Left cardiac atrium (tissue), 4 donors: ENCODE measurements at places on chromosomes 1 and 21. TPM values are rescaled to one million over a fixed set of nuclear protein-coding genes. Genes with fewer than 3 reads are reported as not detected.

DNA sequence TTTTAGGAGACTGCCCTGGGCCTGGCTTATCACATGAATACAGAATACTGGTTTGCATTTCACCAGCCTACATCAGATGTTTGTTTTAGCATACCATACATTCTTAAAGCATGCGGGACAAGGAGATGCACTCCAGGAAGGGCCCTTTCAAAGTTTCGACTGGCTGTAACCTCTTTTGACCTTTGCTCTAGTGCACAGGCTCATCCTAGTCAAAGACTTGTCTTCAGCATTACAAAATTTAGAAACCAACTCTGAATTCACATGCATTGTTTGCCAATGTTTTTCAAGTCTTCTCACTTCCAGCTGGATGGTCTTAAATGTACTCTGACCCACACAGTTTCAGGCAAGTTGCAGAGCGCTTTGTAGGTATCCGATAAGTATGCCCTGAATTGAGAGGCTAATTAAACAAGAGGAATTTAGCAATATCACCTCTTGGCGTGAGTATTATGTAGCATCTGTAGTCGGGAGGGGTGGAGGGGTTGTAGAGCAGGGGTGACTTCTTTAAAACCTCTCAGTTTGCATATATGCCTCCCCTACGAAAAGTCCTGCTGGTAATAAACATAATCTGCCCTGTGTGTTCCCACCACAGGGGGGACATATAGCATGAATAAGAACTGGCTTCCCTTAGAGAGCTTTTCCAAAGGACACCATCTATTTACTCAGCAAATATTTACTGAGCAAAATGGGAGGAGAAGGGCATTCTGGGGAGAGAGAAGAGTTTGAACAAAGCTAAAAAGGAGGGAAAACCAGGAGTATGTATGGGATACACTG lies 24.4 kb upstream of the AHCYL1 start:
- no peak for DNase-seq

The VHLL gene
- not detected for total RNA-seq

The DPT gene
- 111 TPM for total RNA-seq

GRCh38 chr1:177309880-177310279 lies 139.1 kb downstream of the BRINP2 start:
- no peak for DNase-seq

The ST6GALNAC3 gene
- 4.6 TPM for total RNA-seq

DNA sequence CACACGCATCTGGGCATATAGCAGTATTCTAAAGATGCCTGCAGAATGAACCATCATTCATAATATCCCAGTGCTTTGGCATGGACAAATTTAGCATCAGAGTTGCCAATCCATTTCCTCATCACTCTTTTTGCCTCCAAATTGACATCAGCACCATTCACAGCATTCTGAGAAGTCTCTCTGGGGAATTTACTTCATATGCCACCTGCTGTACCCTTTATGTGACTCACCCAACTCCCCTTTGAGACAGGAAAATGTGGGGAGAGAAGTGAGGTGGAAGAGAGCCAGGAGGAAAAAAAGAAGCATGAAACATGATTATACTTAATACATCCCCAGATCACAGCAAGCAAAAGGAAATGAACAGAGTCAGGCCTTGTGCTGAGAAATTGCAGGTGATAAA lies 37.4 kb downstream of the RAB3B start:
- no peak for DNase-seq

DNA sequence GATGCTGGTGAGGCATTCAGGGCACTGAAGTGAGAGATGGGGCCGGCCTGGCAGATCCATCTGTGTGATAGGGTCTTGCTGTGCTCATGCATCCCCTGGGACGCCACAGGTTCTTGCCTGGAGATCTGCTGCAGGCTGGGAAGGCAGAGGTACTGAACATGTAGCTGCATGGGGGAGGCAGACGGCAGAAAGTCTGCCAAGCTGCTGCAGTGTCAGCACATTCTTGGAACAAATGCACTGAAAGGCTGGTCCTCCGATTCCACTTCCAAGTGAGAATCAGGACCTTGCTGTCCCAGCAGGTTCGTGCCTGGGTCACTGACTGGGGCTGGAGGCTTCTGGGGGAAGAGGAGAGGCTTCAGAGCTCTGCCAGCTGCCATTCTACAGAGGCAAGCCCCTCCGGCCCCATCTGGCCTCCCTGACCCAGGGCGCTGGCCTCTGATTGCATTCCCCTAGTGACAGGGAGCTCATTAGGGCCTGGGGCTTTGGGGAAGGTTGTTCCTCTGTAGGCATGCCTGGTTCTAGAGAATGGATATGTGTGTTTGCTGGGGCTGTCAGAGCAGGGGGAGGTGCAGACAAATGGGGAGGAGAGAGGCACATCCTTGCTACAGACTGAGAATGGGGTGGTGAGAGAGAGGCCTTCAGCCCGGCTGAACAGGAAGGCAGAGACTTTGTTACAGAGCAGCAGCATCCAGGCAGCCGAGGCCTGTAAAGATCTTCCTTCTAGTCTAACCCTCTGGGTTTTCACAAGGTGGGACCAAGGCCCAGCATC lies 174.0 kb downstream of the TRABD2B start:
- DNase-seq, result no peak

DNA sequence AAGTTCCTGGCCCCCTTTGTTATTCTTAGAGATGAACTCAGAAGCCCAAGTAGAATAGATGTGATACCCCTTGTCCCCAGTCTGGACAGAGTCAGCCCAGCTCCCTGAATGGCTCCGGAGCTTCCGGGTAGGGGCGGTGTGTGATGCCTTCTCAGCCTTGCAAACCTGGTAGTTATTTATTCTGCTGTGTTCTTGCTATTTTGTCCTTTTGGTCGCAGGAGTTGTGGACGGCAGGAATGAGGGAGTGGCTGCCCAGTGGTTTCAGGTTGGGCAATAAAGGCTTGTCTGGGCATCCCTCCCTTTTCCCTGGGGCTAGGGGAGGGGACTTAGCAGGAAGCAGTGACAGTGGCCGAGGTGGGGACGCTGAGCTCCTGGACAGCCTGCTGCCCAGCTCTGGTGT lies 2.8 kb downstream of the PTPRU start:
- DNase-seq, result no peak

- no peak for DNase-seq
These were observed 34.1 kb upstream of the COL11A1 start for GRCh38 chr1:103142461-103142860.

The FCMR gene
- total RNA-seq, result 4.5 TPM

- DNase-seq, result no peak
These were observed 95.0 kb downstream of the CDC42BPA start for GRCh38 chr1:227223171-227223806.

The ZNF593 gene
- total RNA-seq, result 13.4 TPM

The REN gene
- total RNA-seq, result not detected

- no peak for DNase-seq
These were observed 75.1 kb upstream of the SIPA1L2 start for GRCh38 chr1:232704694-232705680.

GRCh38 chr1:55400508-55400907 lies 185.3 kb upstream of the USP24 start:
- DNase-seq, result no peak

The CHIA gene
- total RNA-seq, result not detected

The ADCY10 gene
- total RNA-seq, result 0.06 TPM

DNA sequence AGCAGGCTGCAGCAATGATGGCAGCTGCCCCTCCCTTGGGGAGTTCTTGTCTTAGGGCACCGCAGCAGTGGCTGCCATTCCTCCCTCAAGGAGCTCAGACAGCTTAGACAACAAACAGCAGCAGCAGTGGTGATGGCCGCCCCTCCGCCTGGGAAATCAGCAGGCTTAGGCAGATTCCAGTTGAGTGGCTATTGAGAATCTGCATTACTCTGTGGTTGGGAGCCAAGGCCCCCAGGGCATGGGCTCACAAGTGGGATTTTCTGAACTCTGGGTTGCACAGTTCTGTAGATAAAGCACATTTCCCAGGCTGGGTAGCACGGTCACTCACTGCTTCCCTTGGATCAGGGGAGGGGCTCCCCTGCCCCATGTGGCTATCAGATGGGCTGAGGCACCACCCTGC lies 1280.7 kb upstream of the TMPRSS15 start:
- DNase-seq, result no peak

DNA sequence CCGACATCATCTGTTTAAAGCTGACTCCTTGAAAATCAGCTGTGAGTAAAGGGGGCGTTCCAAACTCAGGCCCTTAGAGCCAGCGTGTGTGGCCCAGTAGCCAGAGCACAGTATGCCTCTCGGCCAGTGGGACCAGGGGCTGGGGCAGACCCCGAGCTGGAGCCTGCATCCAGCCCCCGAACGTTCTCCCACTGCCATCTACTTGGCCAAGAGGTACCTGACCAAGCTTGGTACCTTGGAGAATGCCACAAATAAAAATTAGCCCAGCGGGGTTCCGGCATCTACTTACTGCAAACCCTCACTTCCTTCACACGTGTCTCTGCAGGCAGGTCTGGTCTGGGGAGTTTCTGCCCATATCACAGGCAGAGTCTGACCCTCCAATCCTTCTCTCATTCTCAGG lies 56.7 kb upstream of the COL6A2 start:
- DNase-seq, result no peak

DNA sequence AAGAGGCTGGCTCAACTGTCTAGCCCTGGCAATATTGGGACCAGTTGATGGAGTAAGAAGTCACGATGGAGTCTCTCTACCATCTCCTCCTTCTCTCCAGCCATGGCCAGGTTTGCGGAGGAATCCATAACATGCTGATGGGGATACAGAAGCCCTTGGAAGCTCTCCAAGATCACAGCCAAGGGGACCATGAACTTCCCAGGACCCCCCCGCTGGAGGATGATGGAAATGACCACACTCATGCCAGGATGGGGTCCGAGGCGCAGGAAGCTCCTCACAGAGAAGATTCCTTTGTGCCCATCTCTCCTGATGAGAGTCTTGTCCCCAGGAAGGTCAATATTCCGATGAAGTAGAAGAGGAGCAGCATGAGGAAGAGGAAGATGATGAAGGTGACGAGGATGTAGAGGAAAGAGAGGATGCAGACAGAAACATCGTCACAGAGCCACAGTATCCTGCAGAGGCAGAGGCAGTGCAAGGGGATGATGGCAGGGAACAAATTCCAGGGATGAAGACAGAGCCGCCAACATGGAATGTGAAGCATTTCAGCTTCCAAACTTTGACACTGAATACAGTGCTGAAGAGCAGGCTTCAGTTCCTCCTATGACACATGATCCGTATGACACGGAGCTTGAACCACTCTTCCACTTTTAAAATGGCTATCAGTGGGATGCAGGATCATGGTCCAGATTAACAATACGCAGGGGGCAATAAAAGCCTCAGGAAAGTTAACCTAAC lies 57.9 kb upstream of the EDN2 start:
- DNase-seq, result no peak

DNA sequence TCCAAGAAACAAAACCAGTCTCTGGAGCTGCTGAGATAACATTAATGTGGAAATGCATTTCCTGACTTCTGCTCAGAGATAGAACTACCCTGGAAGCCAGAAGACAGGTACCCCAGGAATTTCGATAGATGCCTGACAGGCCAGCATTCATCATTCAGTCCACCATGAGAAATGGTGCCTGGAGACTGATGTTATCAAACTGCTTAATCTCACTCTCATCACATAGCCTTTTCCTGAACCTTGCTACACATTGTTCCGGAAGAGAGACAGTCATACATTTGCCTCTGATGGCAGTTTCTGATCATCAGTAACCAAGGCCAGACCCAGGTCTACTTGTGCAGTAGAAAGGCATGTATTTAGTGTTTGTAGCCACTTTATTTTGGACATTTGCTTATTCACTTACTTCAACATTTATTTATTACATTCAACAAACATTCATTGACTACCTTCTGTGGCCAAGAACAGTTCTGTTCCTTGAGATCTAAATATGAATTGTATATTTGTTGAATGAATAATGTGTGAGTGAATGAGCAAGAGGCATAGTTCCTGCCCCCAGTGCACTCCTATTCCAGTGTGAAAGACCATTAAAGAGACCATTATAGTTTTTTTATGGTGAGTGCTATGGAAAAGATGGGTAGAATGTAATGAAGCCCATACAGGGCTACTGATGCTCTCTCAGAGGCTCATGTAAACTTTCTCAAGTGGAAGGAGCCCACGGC lies 485.7 kb downstream of the NUF2 start:
- DNase-seq, result no peak

DNA sequence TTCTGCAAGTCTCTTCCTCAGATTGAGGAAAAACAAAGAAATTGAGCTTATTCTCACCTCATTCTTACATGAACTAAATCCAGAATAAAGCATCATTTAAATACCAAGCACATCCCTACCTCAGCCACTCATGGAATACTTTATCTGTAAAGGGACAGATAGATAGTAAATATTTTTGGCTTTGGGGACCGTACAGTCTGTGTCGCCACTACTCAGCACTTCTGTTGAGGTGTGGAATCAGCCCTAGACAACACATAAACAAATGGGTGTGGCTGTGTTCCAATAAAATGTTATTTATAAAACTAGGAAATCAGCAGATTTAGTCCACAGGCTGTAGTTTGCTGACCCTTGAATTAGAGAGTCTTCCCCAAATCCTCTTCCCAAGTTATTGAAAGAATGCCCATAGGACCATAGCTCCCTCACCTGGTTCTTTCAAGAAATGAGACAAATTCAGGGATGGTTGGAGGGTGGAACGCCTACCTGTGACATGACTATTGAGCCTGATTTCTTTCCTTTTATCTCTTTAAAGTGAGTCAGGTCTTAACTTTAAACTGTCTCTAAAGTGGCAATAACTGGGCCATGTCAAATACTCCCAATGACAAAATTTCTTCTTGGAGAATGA lies 878.5 kb downstream of the USP25 start:
- DNase-seq, result no peak

The PYCR2 gene
- total RNA-seq, result 58.0 TPM

DNA sequence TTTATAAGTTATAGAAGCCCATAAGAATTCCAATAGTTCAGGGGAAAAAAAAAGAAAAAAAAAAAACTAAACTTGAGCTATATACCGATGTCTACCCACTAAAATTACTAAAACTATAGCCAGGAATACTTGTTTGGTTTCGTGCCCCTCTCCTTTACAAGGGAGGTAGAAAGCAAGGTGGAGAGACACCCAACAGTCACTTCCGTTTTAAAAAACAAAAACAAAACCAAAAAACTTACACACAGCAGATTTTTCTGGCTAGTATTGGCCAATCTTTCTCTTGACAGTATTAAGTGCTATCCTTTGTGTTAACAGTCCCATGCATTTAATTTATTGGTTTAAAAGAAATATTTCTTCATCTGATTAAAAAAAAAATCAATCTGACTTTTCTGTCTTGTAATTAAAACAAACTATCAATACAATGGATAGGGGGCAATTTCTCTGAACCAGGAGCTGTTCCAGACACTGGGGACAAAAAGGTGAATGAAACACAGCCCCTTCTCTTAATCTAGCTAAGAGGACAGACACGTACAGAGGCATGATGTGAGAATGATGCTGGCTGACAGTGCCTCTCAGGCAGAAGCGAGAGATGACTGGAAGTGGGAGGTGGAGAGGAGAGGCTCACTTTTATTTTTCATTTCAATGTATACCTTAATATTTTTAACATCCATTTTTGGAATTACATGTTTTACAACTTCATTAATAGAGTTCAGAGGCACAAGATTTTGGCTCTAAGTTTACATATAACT lies 214.8 kb downstream of the RERE start:
- no peak for DNase-seq

The ATP1B1 gene
- 177 TPM for total RNA-seq

GRCh38 chr1:57040811-57041210 lies 75.0 kb upstream of the C8B start:
- DNase-seq, result no peak
